ENCODE measurements at places on chromosomes 16 and 17.

DNA sequence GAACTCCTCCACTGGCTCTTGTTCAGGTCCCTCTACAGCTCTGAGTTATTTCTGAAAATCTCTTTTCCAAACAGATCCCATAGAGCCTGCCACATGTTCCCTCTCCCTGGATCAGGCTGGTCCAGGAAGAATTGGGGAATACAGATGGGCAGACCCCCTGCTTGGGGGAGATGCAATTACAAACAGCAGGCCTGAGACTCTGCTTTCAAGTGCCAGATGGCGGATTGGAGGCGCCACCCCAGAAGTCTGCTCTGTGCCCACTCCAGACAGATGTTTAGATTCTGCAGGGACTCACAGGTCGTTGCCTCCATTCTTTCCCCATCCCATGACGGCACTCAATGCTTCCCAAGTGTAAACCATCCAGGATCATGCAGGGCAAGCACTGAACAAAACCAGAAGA is 316.6 kb downstream of the SLC39A11 start:
- no peak for DNase-seq

GRCh38 chr16:68041783-68042182 is 18.7 kb downstream of the DUS2 start:
- DNase-seq, result no peak

- no peak for DNase-seq
Observed at GRCh38 chr17:10337976-10338375, 34.8 kb downstream of the MYH13 start.

DNA sequence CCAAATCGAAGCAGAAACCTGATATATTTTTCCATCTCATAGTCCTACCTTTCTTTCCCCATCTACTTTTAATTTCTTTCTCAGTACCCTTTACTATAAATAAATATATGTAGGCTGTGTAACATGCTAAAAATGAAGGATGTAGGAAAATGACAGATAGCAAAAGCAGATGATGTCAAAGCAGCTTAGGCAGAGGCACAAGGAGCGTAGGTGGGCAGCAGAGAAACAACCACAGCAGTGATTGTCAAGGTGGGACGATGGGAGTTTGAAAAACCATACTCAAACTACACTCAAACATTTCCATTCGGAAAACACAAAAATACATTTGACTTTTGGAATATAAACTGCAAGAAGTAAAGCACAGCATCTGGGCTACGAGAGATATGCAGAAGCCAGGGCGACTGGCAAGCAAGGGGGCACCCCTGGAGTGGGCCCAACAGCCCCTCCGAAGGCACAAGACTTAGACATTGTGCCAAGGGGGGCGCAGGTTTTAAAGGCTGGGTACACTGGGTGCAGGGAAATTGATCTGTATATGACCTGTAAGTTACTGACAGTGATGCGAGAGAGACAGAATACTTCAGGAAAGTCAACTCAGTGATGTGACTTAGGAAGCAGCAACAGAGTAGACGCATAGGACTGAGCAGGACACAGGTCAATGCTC is 31.1 kb downstream of the SNN start:
- no peak for DNase-seq

DNA sequence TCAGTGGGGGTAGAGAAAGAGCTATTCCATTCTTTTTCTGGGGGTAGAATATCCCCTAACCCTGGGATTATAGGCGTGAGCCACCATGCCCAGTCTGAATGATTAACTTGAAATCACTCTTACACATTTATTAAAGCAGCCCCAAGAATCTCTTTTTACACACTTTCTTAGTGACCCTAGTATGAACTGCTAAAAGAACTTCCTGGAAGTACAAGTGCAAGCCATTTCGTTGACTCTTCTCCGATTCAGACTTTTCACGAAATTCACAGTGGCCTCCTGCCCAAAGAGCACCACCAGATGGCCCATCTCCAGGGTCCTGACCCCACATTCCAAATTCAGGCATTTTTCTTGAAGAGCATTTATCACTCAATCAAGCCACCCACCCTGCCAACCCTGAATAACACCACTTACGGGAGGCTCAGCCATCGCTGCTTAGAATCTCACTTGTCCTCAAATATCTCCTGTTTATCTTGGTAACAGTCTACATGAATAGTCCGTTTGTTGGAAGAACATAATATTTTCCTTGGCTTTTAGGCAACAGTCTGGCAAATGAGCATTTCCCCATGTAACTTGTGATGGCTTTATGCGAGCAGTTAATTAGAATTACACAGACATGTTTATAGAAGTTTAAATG is 28.0 kb downstream of the ZNF423 start:
- DNase-seq, result no peak

DNA sequence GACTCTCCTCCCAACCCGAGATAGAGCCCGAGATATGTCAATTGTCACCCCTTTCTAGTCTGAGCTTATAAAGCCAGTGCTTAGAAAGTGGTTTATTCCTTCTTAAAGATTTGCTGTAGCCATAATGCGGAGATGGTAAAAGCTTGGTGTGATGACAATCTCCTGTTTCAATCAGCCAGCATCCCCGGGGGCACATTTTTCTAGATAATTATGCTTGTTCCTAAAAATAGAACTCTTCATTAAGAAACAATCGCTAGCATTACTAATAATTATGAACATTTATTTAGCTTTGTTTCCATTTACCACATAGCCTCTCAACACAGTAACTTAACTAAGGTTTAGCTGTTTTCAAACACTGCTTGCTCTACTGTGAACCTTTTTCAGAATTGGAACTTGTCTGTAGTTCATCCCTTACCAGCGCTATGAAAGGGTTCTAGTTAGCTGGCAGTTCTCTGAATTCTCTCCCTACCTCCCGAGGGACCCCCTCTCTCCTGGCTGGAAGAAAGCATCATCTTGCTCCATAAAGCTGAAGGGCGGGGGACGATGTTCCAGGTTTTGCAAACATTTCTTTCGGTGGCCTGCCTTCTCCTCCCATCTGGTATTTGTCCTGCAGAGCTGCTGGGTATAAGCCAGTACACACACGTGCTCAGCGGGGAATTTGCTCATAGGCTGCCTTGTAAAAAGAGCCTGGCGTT is 922 bp upstream of the MRPL58 start:
- DNase-seq, result no peak

- no peak for DNase-seq
Observed at GRCh38 chr16:58451265-58451689, 48.7 kb upstream of the NDRG4 start.

DNA sequence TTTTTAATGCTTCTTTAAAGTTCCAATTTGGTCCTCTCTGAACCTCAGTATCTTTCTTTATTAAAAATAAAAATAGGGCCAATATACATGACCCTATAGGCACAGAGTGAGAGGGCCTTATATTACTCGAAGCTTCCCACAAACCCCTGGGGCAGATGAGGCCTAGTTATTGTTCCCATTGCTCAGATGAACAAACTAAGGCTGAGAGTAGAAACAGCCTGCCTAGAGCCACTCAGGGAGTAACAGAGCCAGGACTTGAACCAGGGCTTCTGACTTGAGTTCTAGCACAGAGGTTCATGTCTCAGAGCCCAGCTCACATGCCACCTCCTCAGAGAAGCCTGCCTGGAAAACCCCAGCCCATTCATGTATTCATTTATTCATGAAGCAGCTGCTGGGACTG is 7.7 kb downstream of the BCL7C start:
- DNase-seq, result no peak

GRCh38 chr17:80195671-80196529 is 24.2 kb downstream of the SGSH start:
- DNase-seq, result peak; percentile 45

DNA sequence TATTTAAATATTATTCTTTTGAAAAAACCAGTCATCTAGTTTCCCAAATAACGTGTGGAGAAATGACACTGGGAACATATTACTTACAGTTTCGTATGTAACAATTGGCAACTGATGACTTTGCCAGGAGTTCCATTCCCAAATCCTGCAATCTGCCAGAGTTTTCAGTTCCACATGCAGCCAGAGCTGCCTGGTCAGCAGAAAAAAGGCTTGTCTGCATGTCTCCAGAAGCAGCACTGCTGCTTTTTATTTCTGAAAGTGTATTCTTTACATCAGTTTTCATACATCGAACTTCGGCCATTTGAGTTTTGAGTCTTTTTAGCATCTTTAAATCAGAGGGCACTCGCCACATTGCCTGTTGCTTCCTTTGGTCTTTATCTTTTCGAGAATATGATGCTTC is 78.4 kb downstream of the TRIM37 start:
- no peak for DNase-seq
